ENCODE measurements at places on chromosomes 2 and 18.

GRCh38 chr2:121513597-121514333 lies 16.9 kb upstream of the RNU4ATAC start:
- no peak for DNase-seq

DNA sequence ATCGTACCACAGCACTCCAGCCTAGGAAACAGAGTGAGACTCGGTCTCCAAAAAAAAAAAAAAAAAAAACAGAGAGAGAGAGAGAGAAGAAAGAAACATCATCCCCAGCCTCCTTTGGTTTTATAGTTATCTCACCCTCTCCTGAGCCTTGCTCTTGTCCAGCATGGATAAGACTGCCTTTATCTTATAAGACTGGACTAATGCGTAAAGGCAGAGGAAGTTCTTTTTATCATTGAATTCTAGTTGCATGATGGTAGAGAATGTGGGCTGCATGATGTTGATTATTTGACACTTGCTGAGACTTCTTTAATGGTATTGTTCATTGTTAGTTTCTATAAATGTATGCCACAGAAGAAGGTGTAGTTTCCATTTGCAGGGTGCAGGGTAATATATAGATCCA lies 124.4 kb downstream of the ZBTB7C start:
- DNase-seq: no peak

GRCh38 chr2:239015901-239016675 lies 168.2 kb downstream of the TWIST2 start:
- no peak for DNase-seq

GRCh38 chr2:50215736-50216135 lies 816.2 kb downstream of the NRXN1 start:
- DNase-seq: no peak

DNA sequence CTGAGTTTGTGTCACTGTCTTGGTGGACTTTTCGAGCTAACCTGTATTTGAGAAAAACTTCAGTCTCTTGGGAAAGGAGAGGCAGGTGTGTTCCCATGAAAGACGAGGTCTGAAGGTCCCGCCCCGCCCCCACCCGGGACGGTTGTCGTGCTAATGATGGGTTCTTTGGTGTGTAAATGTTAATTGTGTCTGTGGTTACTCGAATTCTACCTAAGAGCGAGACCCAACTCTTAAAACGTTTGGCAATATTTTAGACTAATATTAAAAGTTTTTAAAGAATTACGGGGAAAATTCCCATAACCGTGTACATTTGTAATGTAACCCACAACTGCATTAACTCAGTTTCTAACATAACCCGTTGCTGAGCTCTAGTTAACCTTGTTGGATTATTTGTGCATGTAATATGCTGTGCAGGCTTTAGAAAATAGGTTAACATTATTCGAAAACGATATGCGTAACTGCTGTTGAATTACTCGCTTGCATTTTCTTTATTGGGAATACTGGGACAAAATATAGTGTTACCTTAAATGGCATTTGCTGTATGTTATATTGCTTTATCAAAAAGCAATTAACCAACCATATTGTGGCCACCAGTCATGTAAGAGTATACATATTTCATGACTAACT lies 833 bp downstream of the EPB41L5 start:
- DNase-seq: peak; percentile 3

GRCh38 chr18:35386600-35387100 lies 9.5 kb upstream of the ZNF396 start:
- peak; percentile 67 for DNase-seq

GRCh38 chr2:66563473-66563872 lies 128.5 kb downstream of the MEIS1 start:
- DNase-seq: no peak

All from NCI-H2081 (cell line).